ENCODE measurements at places on chromosomes 1 and 21.

DNA sequence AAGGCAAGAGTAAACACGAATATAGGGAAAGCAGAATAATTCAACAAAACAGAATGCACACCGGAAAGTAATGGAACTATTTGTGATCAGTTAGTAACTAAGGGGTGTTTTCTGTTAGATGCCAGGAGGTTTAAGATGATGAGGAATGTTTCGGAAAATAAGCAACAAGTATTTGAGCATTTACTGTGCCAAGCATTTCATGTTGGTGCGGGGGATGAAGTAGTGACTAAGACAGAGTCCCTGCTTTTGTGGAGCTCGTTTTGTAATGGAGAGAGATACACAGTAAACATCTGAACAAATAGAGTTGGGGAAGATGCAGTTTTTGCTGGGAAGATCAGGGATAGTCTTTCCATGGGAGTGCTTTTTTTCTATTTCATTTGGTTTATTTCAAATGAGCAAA is 78.7 kb downstream of the DYRK1A start:
- no peak for DNase-seq

DNA sequence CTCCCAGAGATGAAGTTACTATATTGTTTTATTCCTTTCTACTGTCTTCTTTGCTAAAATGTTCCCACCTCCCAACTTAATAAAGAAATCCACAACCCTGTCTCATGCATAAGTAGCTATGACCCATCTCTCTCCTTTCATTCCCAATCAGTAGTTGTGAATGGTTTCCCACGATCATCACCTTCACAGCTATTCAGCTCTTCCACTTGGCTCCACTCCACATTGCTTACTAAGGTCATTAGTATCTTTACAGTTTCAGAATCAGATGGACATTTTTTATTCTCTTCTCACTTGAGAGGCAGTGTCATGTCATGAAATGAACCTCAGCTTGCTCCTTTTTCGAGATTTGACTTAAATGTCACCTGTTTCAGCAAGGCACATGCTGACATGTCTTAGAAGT is 47.1 kb upstream of the COG2 start:
- no peak for DNase-seq

GRCh38 chr21:36159356-36159921 is 2.8 kb downstream of the DOP1B start:
- no peak for DNase-seq

DNA sequence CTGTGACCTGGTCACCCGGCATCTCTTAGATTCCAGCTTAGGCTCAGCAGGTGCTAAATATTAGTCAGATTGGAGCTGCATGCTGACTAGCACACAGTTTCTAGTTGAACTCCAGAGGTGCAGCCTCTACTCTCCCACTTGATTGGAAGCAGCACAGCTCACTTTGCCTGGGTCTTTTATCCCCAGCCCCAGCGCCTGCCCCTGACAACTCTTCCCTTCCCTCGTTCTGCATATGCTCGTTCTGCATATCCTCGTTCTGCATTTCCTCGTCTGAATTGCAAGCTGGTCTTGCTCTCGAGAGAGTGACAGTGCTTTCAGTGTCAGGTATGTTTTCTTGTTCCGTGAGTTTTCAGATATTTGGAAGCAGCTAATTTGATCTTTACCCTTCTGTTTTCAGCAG is 11.7 kb downstream of the COL18A1 start:
- DNase-seq = no peak

- no peak for DNase-seq
Measured at GRCh38 chr1:2382621-2383361, 8.6 kb downstream of the MORN1 start.

- no peak for DNase-seq
Measured at GRCh38 chr1:151478140-151478812, 19.0 kb upstream of the POGZ start.
